ENCODE measurements at places on chromosomes 1 and 21.

GRCh38 chr1:206453111-206453510 lies 17.2 kb upstream of the IKBKE start:
- DNase-seq, result no peak

DNA sequence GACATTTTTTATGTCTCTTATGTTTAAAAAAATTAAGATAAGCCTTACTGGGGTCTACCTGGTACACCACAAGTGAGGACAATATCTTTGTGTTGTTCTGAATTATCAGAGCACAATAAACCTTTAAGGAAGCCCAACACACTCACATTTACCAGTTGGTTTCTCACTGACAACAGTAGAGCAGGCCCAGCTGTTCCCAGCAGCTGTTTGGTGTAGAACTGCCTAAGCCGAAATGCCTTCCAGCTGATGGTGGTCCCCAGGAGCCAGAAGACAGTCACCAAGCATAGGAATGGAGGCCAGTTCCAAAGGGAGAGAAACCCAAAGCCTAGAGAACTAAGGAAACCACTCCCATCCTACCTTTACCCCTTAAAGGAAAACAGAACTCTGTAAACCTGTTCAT lies 428.6 kb upstream of the CAMK1G start:
- no peak for DNase-seq

GRCh38 chr1:24899581-24900485 lies 30.2 kb downstream of the RUNX3 start:
- no peak for DNase-seq

- no peak for DNase-seq
These were observed 2.8 kb downstream of the FCRL6 start for GRCh38 chr1:159804924-159805323.

- no peak for DNase-seq
These were observed 558 bp upstream of the KIF21B start for GRCh38 chr1:201023920-201024624.

DNA sequence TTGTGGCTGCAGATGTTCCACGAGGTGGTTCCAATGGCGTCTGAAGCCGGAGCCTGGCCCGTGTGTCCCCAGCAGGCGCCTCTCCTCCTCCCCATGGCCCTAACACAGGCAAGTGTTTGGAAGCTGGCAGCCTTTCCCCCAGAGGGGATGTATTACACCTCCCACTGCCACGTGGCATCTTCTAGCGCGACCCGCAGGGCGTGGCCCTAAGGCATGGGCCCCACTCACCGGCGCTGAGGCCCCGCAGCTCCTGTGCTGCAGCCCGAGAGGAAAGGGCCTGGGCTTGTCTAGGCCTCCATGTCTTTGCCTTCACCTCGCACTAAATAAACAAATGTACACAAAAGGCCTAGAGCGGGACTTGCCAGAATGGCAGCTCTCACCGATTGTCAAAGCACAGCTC lies 37.9 kb downstream of the SLC66A1 start:
- no peak for DNase-seq

GRCh38 chr1:53367503-53368313 lies 39.8 kb upstream of the LRP8 start:
- DNase-seq, result no peak

DNA sequence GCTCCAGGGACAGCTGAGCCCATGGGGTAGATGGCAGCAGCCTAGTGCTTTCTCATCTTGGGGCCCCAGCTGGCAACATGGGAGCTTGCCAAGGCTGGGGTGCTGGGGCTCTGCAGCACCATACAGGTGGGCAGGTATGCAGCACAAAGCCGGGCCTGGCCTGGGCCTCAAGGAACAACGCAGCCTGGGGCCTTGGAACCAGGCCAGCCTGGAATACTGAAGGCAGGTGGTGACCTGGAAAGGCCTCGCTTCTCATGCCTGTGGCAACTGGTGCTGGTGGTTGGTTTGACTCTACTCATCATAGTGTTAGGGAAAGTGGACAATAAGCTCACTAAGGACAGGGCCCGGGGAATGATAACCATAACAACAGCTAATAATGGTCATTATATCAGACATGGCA lies 27.0 kb upstream of the SDHB start:
- DNase-seq, result no peak

- no peak for DNase-seq
These were observed 184.5 kb downstream of the DHRS3 start for GRCh38 chr1:12433323-12434053.

DNA sequence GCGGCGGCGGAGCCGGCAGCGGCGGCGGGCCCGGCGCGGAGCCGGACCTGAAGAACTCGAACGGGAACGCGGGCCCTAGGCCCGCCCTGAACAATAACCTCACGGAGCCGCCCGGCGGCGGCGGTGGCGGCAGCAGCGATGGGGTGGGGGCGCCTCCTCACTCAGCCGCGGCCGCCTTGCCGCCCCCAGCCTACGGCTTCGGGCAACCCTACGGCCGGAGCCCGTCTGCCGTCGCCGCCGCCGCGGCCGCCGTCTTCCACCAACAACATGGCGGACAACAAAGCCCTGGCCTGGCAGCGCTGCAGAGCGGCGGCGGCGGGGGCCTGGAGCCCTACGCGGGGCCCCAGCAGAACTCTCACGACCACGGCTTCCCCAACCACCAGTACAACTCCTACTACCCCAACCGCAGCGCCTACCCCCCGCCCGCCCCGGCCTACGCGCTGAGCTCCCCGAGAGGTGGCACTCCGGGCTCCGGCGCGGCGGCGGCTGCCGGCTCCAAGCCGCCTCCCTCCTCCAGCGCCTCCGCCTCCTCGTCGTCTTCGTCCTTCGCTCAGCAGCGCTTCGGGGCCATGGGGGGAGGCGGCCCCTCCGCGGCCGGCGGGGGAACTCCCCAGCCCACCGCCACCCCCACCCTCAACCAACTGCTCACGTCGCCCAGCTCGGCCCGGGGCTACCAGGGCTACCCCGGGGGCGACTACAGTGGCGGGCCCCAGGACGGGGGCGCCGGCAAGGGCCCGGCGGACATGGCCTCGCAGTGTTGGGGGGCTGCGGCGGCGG lies 1.0 kb downstream of the ARID1A start:
- no peak for DNase-seq

- no peak for DNase-seq
These were observed 61.4 kb downstream of the EPHB2 start for GRCh38 chr1:22772014-22772413.

DNA sequence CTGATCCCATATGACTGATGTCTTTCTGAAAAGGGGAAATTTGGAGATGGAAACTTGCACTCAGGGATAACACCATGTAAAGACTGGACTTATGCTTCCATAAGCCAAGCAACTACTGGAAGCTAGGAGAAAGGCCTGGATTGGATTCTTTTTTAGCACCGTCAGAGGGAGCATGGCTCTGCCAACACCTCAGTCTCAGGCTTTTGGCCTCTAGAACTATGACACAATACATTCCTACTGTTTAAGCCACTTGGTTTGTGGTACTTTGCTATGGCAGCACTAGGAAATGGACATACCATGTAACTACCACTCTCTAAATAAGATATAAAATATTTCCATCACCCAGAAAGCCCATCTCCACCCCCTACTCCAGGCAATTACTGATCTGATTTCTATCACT lies 139.7 kb downstream of the CYYR1 start:
- DNase-seq, result no peak

DNA sequence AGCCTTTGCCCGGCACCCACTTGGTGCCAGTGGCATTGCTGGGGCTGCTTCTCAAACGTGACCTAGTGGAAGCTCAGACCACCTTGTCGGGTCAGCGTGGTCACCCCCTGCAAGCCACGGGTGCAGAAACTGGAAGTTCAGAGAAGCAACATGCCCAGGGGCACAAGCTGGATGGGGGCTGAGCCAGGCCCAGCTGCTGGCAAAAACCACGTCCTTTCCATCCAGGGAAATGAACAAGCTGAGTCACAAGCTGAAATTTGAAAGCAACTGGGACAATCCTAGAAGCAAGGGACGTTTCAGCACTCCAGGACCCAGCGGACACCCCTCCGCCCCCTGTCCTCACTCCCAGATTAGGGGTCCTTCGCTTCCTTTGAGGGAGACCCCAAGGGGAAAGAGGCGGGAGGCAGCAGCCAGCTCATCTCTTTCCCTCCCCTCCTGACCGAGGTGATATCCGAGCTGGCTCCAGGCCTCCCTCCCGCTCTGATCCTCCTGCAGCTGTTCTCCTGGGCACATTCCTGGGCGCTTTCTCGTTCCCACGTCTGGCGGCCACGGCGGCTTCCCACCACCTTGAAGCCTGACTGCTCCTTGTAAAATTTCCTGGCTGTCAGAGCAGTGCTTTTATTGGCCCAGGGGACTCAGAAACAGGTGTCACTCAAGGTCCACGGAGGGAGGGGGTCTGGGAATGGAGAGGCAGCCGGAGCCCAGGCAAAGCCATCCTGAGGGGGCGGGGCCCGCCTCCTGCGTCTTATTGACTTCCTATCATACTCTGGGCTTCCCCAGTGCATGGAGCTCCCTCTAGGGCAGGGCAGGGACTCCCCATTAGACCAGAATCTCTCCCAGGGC lies 62.8 kb downstream of the PAX7 start:
- DNase-seq, result no peak

DNA sequence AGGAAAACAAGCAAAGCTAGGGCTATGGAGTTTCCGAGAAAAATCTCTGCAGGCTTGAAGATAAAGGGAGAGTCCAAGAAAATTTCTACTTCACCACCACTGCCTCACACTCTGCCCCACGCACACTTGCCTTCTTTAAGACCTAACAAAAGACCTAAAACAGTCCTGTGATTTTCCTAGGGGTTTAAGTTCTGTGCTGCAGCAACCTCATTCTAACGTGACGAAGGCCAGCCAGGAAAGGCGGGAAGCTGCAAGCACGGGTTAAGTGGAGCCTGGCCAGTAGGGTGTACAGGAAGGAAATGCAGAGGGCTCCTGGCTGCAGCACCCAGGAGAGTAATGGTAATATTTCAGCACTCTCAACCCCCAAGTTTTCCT lies 1.5 kb downstream of the SPATA6 start:
- peak; percentile 4 for DNase-seq

GRCh38 chr1:200528858-200529606 lies 91.5 kb downstream of the KIF14 start:
- DNase-seq, result no peak

Measured in NCI-H510A (cell line).